Epithelial cell of prostate (primary cell): ENCODE measurements at places on chromosomes 16 and 17.

- no peak for DNase-seq
Observed at GRCh38 chr17:64340557-64340956, 50.1 kb downstream of the PECAM1 start.

GRCh38 chr17:36545077-36545464, 352 bp downstream of the GGNBP2 start:
- no peak for DNase-seq

DNA sequence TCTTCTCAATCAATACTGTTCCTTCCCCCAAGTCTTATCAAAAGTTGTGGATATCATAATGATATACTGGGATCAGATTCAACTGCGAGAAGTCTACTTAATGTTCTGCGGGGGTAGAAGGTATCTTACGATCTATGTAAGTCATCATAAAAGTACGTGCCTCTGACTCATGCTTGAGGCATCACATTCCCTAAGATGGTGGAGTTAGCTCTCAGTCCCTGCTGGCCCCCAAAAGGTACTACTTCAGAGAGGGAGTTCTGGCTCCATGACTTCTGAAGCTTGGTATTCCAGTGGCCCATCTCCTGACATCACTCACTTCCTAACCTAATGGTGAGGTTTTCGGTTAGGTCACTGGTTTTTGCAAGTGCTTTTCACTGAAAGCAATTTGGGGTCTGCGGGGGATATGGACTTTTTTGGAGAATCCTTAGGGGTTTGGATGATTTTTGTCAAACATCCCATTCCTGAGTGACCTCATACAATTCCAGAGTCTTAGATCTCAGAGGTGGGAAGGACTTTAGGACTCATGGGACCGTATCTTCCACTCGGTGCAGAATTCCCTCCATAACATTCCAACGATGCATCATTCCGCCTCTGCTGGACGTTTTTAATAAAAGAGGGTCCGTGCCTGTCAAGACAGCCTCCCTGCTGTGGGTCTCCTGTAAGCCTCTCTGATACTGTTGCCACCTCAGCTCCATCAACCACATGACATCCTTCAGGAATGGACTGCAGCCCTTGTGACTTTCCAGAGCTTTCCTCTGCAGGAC, 74.3 kb downstream of the DYNLRB2 start:
- peak; percentile 55 for DNase-seq

DNA sequence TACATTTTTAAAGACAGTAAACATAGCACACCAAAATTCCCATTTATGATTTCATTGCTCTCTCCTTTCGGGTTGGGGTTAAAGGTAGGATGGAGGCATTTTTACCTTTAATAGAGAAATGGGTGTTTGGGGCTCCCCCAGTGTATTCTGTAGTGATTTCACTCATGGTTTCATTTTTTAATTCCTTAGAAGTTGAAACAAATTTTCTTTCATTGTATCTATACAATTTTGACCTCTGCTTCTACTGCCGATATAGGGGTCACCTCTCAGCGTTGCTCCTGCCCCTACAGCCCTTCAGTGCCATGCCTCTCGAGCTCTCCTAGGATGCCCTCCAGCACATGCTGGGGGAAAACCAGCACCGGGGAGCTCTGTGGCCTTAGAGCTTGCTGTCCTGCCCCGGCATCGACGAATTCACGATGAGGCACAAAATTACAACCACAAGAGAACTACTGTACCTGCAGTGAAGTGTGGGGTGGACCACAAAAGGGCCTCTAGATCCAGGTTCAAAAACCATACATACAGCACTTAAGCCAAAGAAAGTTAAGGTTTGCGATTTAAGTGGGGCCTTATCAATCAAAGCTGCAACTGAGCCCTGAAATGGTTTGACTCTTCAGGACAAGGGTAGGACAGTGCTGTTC, 39.3 kb downstream of the LITAFD start:
- DNase-seq = no peak

- no peak for DNase-seq
Observed at GRCh38 chr16:84633622-84634021, 14.7 kb upstream of the KLHL36 start.

DNA sequence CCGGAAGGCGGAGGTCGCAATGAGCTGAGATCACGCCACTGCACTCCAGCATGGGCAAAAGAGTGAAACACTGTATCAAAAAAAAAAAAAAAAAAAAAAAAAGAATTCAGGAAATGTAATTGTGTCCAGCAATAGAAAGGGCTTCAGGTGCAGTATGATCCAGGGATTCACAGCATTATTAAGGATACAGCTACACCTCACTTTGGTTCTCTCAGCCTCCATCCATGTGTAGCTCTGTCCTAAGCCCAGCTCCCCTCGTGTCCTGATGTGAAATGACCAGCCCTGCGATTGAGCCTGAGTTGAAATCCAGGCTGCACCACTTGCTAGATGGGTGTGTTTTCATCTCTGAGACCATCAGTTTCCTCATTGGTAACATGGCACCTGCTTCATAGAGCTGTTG, 3.0 kb downstream of the SLC5A10 start:
- DNase-seq = no peak

- DNase-seq = no peak
Observed at GRCh38 chr16:70686376-70687101, 686 bp upstream of the MTSS2 start.

- no peak for DNase-seq
Observed at GRCh38 chr16:71911121-71911520, 15.8 kb downstream of the IST1 start.

GRCh38 chr16:86984991-86985647, 332.1 kb downstream of the C16orf95 start:
- DNase-seq = no peak

DNA sequence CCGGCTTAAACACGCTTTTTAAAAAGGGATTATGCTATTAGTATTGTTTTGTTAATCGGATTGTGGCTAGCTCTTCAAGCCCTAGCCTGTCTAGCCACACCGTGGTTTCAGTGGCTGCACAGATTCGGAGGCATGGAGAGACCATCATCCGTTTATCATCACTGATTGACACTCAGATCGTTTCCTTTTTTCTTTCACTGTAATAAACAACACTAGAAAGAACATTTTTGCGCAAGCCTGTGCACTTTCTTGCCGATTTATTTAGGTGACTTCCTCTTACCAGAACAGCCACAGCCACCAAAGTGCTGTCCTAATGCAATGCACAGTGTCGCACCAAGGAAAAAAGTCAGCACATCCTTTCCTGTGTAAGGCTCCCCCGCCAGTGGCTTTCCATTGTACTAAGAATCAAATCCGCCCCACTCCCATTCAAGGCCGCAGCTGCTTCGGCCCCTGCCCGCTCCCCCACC, 78.2 kb downstream of the CRISPLD2 start:
- DNase-seq = no peak

- no peak for DNase-seq
Observed at GRCh38 chr17:72370819-72371218, 250.0 kb downstream of the SOX9 start.

DNA sequence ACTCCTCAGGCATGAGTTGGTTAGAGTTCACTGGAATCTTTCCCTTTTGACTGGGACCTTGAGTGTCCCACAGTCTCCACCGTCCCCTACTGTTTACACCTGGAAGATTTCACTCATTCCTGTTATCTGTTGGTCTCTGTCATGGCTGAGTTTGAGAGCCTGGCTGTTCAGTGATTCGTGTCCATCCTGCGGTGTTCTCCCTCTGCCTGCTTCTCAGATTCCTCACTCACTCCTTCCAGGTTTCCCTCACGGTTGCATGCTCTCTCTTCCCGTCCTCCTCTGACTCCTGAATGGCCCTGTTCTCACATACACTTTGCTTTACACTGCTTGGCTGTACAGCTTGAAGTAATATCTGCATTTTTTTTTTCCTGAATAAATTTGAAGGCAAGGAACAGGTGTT, 24.5 kb downstream of the OR1D5 start:
- no peak for DNase-seq

- no peak for DNase-seq
Observed at GRCh38 chr17:29347831-29348629, 42.1 kb upstream of the TAOK1 start.

- no peak for DNase-seq
Observed at GRCh38 chr16:87963400-87963799, 12.2 kb downstream of the BANP start.

GRCh38 chr16:2062801-2063200, 15.0 kb downstream of the TSC2 start:
- no peak for DNase-seq

- DNase-seq = no peak
Observed at GRCh38 chr17:47707056-47707804, 13.3 kb downstream of the TBKBP1 start.

GRCh38 chr16:81620029-81620428, 159.1 kb upstream of the PLCG2 start:
- no peak for DNase-seq

DNA sequence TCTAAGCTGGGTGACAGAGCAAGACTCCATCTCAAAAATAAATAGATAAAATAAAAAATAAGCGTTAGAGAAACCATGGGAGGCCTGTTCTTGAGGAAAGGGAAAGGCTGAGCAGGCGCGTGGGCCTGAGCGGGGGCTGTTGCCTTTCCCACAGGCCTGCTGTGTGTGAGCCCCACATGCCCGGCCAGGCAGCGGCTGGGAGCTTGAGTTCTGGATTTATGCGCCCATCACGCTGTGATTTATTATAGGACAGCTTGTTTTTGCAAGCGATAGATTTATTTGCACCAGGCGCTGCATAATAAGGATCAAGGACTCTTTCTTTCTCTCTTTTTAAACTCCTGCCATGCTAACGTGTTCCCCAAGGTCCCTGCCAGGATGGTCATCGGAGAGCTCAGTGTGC, 14.8 kb upstream of the WFDC1 start:
- no peak for DNase-seq

- DNase-seq = no peak
Observed at GRCh38 chr16:11619327-11619851, 32.7 kb upstream of the LITAF start.

GRCh38 chr17:41534899-41535546, 6.9 kb upstream of the KRT19 start:
- no peak for DNase-seq

GRCh38 chr16:20614186-20615141, 38.3 kb upstream of the ACSM2B start:
- DNase-seq = no peak

GRCh38 chr17:6110592-6110991, 40.4 kb downstream of the WSCD1 start:
- no peak for DNase-seq

DNA sequence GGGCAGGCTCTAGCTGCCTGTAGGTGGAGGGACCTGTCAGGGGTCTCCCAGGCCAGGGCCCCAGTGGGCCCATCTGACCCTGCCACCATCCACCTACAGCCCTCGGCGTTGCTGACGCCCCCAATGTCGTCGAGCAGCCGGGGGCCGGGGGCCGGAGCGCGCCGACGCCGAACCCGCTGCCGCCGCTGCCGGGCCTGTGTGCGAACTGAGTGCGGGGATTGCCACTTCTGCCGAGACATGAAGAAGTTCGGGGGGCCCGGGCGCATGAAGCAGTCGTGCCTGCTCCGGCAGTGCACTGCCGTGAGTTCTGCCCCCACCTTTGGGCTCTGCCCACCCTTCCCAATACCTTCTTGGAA, 2.2 kb downstream of the FBXL19 start:
- no peak for DNase-seq

GRCh38 chr17:40340327-40340726, 24.2 kb downstream of the GJD3 start:
- no peak for DNase-seq

DNA sequence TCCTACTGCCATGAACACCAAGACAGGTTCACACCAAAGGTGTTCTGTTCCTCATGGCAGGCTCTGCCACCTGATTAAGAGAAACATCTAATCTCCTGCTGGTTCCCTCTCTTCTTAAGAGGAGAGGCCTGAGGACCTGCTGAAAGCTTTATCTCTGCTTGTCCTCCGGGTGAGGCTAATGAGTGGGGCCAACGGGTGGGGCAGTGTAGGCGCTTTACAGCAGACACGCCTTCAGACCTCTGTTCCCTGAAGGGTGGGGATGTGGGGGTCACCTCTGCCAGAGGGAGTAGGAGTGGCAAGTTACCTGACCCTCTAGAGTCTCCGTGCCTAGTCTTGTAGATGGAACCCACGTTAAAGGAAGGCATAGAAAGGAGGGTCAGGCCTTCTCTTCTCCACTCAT, 4.2 kb upstream of the MRM1 start:
- DNase-seq = no peak

DNA sequence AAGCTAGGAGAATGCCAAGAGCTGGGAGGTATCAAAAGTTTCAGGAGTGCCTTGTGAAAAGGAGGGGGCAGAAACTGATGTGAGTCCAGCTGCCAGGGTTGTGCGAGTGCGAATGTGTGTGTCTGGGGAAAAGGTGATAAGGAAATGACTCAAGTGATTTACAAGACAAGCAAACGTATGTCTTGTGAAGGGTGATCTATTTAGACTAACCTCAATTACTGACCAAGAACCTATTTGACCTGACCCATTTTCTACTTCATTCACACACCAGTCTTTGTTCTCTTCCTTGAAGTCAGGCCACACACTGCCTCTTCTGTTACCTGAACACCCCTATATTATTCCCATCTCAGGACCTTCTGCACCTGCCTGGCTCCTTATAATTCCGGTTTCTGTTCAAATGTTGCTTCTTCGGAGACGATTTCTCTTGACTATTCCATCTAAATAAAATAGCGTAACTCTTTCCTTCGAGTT, 1.0 kb downstream of the GDE1 start:
- DNase-seq = peak; percentile 27
